ENCODE measurements at places on chromosomes 2 and 18. TPM values are rescaled to one million over a fixed set of nuclear protein-coding genes. Genes with fewer than 3 reads are reported as not detected.
A peak's percentile ranks its signal among the peaks of the same experiment; 100 is the strongest.

KLHL14 gene
- not detected for total RNA-seq

- peak; percentile 26 for DNase-seq
Measured at GRCh38 chr2:148670773-148671172, 26.2 kb downstream of the EPC2 start.

DNA sequence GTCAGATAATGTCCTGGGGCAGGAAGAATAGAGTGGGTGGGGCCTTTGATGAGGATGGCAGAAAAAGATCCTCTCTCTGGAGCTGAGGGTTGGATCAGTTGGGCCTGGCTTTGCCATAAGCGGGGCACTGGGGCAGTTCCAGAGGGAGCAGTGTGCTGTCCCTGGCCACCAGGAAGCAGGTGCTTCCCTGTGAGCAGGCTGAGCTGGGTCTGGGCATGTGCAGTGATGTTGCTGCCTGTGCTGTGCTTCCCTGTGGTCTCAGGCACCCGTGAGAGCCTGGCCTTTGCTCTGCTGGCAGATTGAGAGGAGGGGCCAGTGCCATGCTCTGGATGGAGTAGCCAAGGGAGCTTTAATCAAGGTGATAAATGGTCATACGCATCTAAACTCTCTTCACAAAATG, 14.6 kb upstream of the NPPC start:
- DNase-seq: no peak

GRCh38 chr2:136006658-136007057, 21.2 kb upstream of the DARS1 start:
- DNase-seq: peak; percentile 51

GRCh38 chr2:241906826-241907570, 37.5 kb downstream of the RTP5 start:
- DNase-seq: no peak

BCL2 gene
- 6.3 TPM for total RNA-seq

EFR3B gene
- total RNA-seq: 5.6 TPM

DNA sequence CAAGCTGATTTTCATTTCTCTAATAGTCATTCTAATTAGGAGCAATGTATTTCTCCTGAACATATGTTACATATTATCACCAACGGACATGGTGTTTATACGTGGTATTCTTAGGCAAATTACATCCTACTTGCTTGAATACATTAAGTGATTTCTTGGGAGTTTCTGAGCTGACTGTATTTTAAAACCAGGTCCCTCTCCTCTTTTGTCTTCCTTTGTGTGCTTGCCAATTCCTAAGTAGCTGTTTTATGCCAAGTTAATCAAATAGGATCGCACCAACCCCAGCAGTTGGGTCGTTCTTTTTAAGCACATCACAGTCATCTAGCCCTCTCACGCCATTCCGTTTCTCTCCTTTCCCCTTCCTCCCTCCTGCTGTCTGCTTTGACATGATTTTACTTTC, 75.4 kb upstream of the MAP2 start:
- DNase-seq: no peak
